ENCODE measurements at places on chromosomes 3 and 15.
A peak's percentile ranks its signal among the peaks of the same experiment; 100 is the strongest.

DNA sequence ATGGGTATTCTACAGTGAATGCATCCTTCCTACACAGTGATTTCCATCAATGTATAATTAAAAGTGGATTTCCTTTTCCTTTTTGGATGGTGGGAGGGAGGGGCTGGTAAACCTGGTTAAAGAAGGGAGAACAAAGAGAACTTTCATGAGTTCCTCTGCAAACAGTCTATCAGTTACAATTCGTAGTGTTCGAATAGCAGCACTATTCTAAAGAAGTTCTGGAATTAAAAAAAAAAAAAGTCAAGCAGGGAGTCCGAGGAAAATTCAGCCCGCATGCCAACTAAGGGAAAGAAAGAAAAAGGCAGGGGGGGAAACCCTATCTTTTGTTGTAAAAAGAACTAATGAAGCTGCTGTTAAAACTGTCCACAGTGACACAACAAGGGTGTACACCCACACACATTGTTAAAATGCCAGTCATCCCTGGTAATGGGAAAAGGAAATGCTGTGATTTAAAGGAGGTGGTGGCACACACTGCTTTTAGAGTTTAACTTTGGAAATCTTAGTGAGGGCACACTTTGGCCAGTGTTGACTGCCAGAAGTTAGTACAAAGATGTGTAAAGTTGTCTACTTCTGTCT is 521.2 kb downstream of the ZIC1 start:
- no peak for DNase-seq
- no peaks in the 10 kb centered on the region for H3K36me3 ChIP-seq
- no peak overlapping the region for H3K27ac ChIP-seq
- H3K4me1 ChIP-seq: no peaks in the 10 kb centered on the region
- no peaks in the 10 kb centered on the region for H3K27me3 ChIP-seq

DNA sequence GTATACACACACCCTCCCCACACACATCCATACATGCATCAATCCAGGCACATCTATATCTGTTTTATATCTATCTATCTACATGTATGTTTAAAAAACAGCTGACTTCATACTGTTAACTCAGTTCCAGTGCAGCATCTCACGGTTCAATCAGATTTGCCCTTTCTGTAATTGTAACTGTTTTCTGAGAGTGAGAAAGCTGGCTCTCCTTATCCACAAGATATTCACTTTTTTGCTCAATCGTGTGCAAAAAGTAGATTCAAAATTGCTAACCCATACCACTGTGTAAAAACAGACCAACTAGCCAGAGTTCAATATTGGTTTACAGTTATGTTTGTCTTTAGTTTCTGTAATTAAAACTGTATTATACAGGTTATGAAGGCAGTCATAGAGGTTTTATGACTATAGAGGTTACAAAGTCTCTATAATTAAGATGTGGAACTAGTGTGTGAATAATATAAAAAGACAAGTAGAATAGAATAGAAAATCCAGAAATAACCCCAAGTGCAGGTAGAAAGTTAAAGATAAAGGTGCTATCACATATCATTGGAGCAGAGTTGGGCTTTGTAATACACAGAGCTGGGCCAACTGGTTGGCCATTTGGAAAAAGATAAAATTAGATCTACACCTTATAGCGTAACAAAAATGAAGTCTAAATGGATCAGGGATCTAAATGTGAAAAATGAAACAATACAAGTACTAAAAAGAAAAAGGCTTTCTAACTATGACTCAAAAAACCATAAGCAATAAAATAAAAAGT is 20.1 kb upstream of the MCF2L2 start:
- H3K4me3 ChIP-seq: peak overlapping the region; percentile 95
- peaks cover 4% of the 10 kb centered on the region for H3K4me1 ChIP-seq
- no peak for DNase-seq
- no peak overlapping the region for H3K27ac ChIP-seq
- no peaks in the 10 kb centered on the region for H3K36me3 ChIP-seq

DNA sequence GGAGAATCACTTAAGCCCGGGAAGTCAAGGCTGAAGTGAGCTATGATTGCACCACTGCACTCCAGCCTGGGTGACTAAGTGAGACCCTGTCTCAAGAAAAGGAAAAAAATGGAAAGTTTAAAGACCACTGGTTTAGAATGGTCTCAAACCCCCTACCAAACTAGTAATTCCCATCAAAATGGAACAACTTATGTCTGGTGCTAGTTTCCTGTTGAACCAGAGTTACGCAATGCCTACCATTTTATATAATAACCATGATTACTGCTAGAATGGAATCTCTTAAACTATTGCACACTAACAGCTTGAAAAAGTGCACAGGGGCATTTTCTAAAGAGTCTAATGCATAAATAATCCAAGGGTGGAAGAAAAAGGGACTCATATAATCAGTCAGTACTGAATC is 43.6 kb downstream of the DMXL2 start:
- no peaks in the 10 kb centered on the region for H3K36me3 ChIP-seq
- H3K4me1 ChIP-seq: no peaks in the 10 kb centered on the region
- no peak overlapping the region for H3K4me3 ChIP-seq
- DNase-seq: no peak

DNA sequence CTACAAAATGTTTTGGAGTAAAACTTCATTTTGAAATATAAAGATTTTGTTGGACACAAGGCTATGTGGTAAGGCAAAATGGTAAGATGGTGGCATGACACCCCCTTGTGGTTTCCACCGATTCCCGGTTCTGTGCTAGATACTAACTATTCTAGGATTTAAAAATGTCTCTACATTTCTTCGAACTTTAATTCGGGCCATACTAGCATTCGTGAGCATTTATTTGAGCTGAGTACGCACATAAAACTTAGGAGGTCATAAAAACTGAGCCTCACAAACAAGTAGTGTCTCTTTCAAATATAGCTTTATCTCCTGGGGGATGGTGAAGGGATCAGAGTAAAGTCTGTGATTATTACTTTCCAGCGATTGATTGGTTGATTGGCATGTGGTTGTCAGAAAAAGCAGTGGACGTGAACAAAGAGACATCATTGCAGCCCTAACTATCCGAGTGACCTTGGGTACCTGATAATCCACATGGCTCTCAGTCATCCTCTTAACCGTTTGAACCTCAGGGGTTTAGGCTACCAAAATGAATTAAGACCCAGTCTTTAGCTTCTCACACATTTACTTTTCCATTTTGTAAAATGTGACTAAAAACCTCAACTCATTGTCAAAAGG is 1.1 kb upstream of the ZNF639 start:
- DNase-seq: no peak
- peaks cover 3% of the 10 kb centered on the region for H3K4me1 ChIP-seq
- peak overlapping the region; percentile 92 for H3K4me3 ChIP-seq

- H3K4me3 ChIP-seq: no peak overlapping the region
- peaks cover 7% of the 10 kb centered on the region for H3K4me1 ChIP-seq
- H3K27ac ChIP-seq: peak overlapping the region; percentile 7
- H3K36me3 ChIP-seq: no peaks in the 10 kb centered on the region
- DNase-seq: no peak
These were observed 176.2 kb downstream of the LPP start for GRCh38 chr3:188330138-188330537.

DNA sequence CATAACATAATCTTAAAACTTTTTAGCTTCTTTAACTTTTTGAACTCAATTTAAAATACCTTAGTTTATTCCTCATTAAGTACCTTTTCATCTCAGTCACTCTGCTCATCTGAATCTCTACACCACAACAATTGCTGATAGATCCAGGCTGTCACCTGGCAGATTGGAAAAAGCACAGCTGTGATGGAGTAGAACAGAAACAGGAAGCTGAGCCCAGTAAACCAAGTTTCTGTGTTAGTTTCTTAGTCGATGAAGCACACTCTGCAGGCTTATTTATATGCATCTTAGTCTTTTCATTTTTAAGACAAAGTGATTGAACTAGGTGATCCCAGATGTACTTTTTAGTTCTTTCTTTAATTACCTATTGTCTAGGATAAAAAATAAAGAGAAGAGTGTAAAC is 1398.0 kb upstream of the ALCAM start:
- no peak overlapping the region for H3K4me3 ChIP-seq
- H3K36me3 ChIP-seq: no peaks in the 10 kb centered on the region
- H3K4me1 ChIP-seq: no peaks in the 10 kb centered on the region
- no peaks in the 10 kb centered on the region for H3K27me3 ChIP-seq

- H3K4me3 ChIP-seq: no peak overlapping the region
- no peaks in the 10 kb centered on the region for H3K36me3 ChIP-seq
- no peaks in the 10 kb centered on the region for H3K27me3 ChIP-seq
- DNase-seq: no peak
These were observed 448.1 kb upstream of the WNT5A start for GRCh38 chr3:55935241-55935640.

- no peaks in the 10 kb centered on the region for H3K4me1 ChIP-seq
- no peaks in the 10 kb centered on the region for H3K36me3 ChIP-seq
- H3K27ac ChIP-seq: no peak overlapping the region
- no peak overlapping the region for H3K4me3 ChIP-seq
- H3K27me3 ChIP-seq: no peaks in the 10 kb centered on the region
These were observed 290.1 kb downstream of the MFSD1 start for GRCh38 chr3:159091936-159092335.

DNA sequence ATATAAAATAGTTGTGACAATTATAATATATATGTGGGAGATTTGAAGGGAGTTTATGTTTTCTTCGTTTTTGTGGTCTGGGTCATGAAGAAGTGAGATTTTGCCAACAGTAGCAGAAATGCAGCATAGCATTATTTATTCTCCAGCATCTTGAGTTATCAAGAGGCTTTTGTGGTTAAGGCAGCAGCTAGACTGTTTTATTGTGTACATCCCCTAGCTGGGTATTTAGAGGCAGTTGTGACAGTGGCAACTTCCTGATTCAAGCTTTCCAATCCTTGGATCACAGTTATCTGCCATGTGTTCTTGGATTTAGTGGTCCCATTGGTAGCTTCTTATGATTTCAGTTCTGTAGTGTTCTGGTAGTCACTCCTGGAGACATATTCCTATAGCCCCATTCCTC is 29.0 kb downstream of the ARIH1 start:
- H3K27ac ChIP-seq: no peak overlapping the region
- no peak for DNase-seq
- H3K4me3 ChIP-seq: no peak overlapping the region
- H3K36me3 ChIP-seq: no peaks in the 10 kb centered on the region

- H3K27ac ChIP-seq: no peak overlapping the region
- no peak for DNase-seq
- no peaks in the 10 kb centered on the region for H3K27me3 ChIP-seq
- H3K36me3 ChIP-seq: no peaks in the 10 kb centered on the region
These were observed 106.8 kb downstream of the WNT7A start for GRCh38 chr3:13772885-13773745.

DNA sequence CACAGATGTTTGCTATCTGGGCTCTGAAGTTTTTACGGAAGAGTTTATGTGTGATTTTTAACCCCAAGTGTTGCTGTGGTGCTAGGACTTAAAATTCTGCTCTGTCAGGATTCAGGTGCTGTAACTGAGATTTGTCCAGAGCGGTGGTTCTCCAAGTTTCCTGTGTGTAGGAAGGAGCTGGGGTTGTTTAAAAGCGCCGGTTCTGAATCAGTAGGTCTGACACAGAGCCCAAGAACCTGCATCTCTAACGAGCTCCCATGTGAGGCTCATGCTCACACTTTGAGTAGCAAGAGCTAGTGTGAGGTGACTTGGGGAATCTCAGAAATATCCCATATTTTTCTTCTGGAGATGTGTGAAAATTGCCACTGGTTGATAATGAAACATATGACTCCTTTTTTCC is 325.5 kb downstream of the SATB1 start:
- no peaks in the 10 kb centered on the region for H3K4me1 ChIP-seq
- H3K27ac ChIP-seq: no peak overlapping the region
- no peaks in the 10 kb centered on the region for H3K27me3 ChIP-seq
- H3K4me3 ChIP-seq: no peak overlapping the region
- no peak for DNase-seq
- no peaks in the 10 kb centered on the region for H3K36me3 ChIP-seq

GRCh38 chr15:42549032-42549491 is 424 bp downstream of the HAUS2 start:
- peak overlapping the region; percentile 92 for H3K4me3 ChIP-seq
- H3K36me3 ChIP-seq: peaks cover 13% of the 10 kb centered on the region
- peaks cover 22% of the 10 kb centered on the region for H3K4me1 ChIP-seq
- H3K27ac ChIP-seq: peak overlapping the region; percentile 94

DNA sequence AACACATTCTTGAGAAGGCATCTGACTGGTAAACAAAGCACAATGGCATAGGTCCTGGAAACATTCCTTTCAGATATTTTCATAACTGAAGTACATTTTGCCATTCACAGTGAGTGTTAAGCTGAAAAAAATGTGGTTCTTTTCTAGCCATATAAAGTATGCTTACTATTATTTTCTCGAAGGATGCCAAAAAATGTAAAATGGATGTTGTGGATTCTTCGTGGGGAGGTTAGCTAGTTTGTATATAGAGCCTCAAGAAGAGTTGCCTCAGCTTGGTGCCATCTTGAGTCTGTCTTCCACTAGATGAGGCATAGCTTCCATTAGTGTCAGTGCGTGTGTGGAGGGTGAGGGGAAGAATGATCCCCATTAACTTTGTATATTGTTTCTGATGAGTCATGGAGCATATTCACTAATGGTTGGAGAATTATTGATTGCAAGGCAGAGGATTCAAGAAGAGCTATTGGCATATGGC is 4.1 kb downstream of the MBNL1 start:
- peak overlapping the region; percentile 76 for H3K4me3 ChIP-seq
- peaks cover 25% of the 10 kb centered on the region for H3K4me1 ChIP-seq
- H3K27me3 ChIP-seq: no peaks in the 10 kb centered on the region
- H3K36me3 ChIP-seq: no peaks in the 10 kb centered on the region
- DNase-seq: no peak

- H3K27ac ChIP-seq: no peak within 1 kb of the TSS
- H3K36me3 ChIP-seq: no peaks in the 10 kb centered on the region
- peak; percentile 74 for DNase-seq
- H3K4me3 ChIP-seq: peak within 1 kb of the TSS; percentile 63
- H3K4me1 ChIP-seq: peaks cover 4% of the 10 kb centered on the region
These were observed at the start of gene SPSB4 for GRCh38 chr3:141050576-141051442. Gene SPSB4 (plus strand): TSS chr3:141051347. CDS start chr3:141066105, 14,758 bp downstream.

- no peak overlapping the region for H3K27ac ChIP-seq
- no peaks in the 10 kb centered on the region for H3K36me3 ChIP-seq
- no peaks in the 10 kb centered on the region for H3K27me3 ChIP-seq
These were observed 11.4 kb upstream of the HEG1 start for GRCh38 chr3:125067225-125067624.
